ENCODE measurements at places on chromosomes 7 and 10. TPM values are rescaled to one million over a fixed set of nuclear protein-coding genes. Genes with fewer than 3 reads are reported as not detected.
A peak's percentile ranks its signal among the peaks of the same experiment; 100 is the strongest.

DNA sequence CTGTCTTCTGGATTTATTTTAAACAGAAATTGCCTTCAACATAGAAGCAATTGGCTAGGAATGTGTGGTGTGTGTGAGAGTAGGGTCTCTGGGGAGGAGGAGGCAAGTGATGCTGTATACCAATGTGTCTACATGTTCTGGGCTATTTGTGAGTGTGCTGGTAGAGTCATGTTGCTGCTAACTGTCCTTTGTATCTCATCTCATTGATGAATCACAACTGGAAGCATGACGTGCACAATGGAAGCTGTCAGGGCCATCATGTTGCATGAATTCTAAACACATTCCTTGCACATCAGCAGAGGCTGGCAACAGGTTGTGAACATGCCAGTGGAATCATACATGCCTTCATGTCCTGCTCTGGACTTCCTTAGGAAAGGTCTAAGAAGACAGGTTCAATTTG is 199.7 kb downstream of the BMPER start:
- peak; percentile 7 for DNase-seq

DNA sequence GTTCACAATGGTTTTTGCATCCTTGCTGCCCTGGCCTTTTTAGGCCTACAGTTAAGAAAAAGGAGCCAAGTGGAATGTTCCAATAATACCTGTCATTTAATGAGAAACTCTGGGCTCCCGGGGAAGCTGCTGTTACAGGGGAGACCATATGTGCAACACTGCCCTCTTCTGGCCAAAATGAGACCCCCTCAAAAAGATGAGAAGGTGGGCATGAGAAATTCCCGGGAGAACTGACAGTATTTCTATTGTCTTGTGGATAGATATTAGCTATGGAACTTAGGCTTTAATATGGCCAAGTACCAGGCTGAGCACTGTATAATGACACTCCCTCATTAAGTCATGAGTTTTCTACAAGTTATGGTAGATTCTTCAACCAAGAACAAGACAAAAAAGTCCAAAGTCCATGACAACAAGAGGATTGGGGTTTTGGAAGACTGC is 99.4 kb downstream of the CCDC3 start:
- DNase-seq, result peak; percentile 51

- no peak for DNase-seq
Observed at GRCh38 chr10:7529638-7530037, 118.8 kb upstream of the SFMBT2 start.

- DNase-seq, result peak; percentile 56
Observed at GRCh38 chr10:15363031-15363430, 8.1 kb downstream of the FAM171A1 start.

DNA sequence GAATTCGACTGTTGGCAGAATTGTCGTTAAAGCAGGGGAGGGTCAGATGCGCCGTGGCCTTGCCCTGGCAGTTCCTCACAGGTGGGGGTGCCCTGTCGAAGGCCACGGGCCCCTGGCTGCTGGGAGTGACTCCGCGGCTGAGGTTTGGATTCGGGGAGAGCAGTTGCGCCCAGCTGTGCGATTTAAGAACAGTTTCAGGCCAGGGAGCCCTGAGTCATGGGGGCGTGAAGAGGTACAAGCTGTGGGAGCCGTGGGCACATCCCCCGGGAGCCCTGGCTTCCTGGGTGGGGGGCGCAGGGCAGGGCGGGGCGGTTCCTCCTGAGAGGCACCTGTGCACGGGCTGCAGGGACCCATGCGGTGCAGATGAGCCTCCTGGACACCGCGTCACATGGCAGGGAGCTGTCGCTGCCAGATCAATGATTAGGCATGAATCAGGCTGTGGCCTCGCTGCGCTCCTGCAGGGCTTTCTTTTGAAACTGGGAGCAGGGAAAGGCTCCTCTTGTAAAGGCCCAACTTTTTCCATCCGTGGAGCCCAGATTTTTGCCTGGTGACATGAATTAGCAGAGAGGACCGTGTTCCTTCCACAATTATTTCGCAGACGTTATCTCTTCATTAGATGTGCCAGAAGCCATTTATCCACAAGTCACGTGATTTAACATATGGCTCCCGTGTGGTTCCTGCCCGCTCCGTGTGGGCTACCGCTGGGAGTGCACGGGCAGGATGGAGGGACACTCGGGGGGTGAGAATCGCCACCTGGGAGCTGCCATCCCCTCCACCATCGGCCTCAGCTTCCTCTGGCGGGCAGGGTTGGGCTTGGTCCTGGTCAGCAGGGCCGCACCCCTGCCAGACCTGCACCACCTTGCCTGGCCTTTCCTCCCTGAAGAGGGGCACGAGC is 918 bp downstream of the PWWP2B start:
- peak; percentile 21 for DNase-seq

Gene NRP1
- total RNA-seq, result 281 TPM

Gene KLF6
- total RNA-seq, result 93.0 TPM

Gene ASZ1
- total RNA-seq, result not detected

Gene NPY4R2
- not detected for total RNA-seq

Measured in HT1080 (cell line).